ELF-1 (cell line): ENCODE measurements at places on chromosomes 6 and 20.

DNA sequence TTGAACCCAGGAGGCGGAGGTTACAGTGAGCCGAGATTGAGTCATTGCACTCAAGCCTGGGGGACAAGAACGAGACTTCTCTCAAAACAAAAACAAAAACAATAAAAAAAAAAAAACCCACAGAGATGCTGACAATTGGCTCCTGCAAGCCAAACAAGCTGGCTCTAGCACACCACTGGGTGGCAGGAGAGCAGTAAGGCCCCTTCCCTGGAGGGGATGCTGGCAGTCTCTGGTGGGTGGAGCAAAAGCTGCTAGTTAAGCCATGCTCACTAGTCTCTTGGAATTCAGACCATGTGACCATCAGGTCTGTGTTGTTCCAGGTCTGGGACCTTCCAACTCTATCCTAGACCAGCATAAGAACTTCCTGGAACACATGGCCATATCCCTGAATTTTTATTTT lies 18.9 kb upstream of the DSN1 start:
- DNase-seq: peak; percentile 91

GRCh38 chr20:38878866-38879265 lies 47.4 kb upstream of the FAM83D start:
- DNase-seq: peak; percentile 77

DNA sequence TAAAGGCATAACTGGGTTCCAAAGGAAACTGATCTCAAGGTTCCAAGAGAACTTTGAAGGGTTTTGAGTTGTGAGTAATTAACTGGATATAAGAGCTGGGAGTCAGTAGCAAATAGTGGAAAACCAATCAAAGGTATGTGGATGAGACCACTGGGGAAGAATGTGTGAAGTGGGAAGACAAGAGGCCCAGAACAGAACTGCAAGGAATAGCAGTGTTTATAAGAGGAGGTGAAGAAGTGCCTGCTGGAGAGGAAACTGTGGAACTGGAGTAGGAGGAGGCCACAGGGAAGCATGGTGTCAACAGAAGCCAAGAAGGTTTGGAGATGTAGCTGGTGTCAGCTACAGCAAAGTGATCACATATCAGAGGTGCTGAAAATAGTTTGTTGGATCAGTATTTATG lies 18.7 kb upstream of the HDAC2 start:
- DNase-seq: no peak

DNA sequence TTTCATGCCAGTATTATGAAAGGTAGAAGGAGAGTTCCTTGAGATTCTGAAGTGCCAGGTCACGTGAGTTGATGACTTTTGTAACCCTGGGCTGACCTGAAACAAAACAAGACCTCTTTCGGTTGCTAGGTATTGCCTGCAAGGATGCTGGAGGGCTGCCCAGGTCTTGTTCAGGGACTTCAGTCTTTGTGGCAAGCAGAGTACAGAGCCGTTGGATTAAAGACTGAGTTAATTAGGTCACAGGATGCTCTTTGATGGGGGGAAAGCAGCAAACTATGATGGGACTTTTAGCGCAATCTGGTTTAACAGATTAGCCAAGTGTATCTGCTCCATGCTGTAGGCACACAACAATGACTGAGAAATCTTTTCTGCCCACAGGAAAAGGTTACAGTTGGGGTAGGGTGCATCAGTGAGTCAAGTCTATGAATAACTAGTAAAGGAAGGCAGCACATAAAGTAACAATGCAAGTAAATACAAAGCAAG lies 12.8 kb upstream of the ELOVL5 start:
- DNase-seq: no peak

- no peak for DNase-seq
Measured at GRCh38 chr6:144036835-144037195, 28.8 kb upstream of the PLAGL1 start.

DNA sequence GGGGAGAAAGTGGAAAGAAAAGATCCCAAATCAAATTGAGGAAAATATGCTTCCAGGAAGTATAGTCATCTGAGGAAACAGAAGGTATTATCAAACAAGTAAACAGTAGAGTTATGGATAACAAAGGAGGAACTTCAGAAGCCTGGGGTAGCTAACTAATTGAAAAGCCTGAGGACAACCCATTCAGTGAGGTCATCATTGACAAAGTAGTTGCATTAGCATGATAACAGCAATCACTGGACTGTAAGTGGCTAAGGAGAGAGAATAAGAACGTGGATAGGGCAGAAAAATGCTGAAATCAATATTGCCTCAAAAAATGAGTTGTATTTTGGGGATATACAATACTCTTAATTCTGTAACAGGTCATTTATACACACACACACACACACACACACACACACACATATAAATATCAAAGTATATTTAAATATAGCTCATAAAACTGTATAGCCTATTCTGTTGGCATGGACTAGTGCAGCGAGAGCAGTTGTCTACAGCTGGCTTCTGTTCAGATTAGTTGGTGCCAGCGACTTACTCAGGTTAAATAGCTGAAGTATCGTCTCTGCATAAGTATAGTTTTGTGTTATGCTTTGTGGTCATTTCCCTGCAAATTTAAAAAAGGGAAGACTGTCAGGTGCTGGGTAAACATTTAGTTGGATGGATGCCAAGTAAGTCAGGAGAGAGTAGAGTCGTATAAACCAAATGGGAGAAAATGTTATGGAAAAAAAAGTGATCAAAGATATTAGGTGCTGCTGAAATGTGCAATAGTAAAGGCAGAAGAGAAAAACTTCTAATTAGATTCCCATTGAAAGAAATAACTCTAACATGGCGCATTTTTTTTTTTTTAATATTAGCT lies 33.8 kb upstream of the CTAGE9 start:
- DNase-seq: peak; percentile 21

DNA sequence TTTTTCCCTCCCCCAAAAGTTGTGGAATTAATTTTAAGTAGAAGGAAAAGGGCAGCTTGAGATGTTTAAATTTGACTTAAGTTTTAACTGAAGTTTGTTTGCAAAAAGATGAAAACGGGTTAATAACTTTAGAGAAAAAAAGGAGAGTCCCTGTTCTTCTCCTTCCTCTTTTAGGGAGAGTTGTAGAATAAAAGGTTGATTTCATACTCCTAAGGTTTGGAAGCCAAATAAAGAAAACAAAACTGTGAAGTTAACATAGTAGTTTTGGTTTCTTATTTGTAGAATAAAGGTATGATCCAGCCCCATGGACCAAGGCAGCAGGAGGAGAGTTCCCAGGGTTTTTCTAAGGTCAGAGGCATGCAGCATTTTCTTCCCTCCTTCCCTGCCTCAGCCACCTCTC lies 33.4 kb downstream of the FOXO3 start:
- no peak for DNase-seq

DNA sequence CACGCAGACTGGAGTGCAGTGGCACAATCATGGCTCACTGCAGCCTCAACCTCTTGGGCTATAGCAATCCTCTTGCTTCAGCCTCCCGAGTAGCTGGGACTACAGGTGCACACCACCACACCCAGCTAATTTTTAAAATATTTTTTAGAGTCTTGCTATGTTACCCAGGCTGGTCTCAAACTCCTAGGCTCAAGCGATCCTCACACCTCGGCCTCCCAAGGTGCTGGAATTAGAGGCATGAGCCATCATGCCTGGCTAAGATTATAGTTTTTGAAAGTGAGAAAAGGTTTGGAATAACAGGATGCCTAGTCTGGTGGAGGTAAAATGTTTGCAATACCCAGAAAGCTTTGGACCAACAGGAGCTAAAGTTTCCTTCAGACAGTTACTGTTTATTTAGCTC lies 23.4 kb downstream of the GCM1 start:
- no peak for DNase-seq

DNA sequence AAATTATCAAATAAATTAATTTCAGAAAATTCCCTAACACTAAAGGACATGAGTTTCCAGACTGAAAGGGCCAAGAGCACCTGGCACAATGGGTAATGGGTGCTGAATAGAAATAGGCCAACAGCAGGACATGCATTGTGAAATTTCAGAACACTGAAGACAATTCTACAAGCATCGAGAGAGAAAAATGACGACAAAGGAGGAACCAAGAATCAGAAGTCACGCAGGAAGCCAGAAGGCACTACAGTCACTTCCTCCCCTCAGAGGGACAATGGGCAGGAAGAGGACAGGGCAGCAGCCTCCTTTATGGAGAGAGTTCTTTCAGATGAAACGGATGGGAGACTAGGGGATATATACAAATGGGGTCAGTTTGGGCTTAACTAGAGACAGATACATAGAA lies 29.6 kb downstream of the PCNA start:
- no peak for DNase-seq

GRCh38 chr6:164097551-164098398 lies 683.3 kb downstream of the QKI start:
- peak; percentile 47 for DNase-seq

DNA sequence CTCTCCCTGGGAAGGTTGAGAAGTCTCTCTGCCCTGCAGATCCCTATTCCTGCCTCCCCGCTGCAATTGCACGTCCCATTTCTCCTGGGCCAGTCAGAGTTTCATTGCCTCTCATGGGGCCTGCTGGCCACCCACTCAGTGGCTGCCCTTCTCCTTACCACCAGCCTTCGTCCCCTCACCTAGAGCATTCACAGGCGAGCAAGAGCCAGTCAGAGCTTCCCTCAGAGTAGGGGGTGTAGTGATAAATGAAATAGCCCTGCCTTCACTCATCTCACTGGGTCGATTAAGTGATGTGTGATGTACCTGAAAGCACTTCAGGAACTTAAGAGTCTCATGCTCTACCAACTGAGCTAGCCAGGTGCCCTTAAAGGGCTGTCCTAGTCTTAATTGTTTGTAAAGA lies 52.0 kb upstream of the FANCE start:
- no peak for DNase-seq

GRCh38 chr6:169766921-169767736 lies 15.7 kb downstream of the ERMARD start:
- no peak for DNase-seq

GRCh38 chr6:63805808-63806572 lies 170.4 kb downstream of the PHF3 start:
- peak; percentile 13 for DNase-seq

- DNase-seq: no peak
Measured at GRCh38 chr6:113558966-113559365, 298.2 kb upstream of the MARCKS start.

GRCh38 chr6:124793398-124793797 lies 168.8 kb upstream of the RNF217 start:
- DNase-seq: no peak
